GM23338 (cell line): ENCODE measurements at places on chromosomes 2 and 18. TPM values are rescaled to one million over a fixed set of nuclear protein-coding genes. Genes with fewer than 3 reads are reported as not detected.
A peak's percentile ranks its signal among the peaks of the same experiment; 100 is the strongest.

Gene RAB17
- total RNA-seq: 21.4 and 26.9 TPM in 2 replicates

Gene MEIS1
- 0.28 TPM in 1 of 2 replicates, not detected in the other for total RNA-seq

Gene FBXO36
- 7.6 and 9.0 TPM in 2 replicates for total RNA-seq

Gene SCN7A
- 0.23 and 0.42 TPM in 2 replicates for total RNA-seq

Gene DYSF
- 18.0 and 21.3 TPM in 2 replicates for total RNA-seq

Gene SPC25
- 23.4 and 24.7 TPM in 2 replicates for total RNA-seq

DNA sequence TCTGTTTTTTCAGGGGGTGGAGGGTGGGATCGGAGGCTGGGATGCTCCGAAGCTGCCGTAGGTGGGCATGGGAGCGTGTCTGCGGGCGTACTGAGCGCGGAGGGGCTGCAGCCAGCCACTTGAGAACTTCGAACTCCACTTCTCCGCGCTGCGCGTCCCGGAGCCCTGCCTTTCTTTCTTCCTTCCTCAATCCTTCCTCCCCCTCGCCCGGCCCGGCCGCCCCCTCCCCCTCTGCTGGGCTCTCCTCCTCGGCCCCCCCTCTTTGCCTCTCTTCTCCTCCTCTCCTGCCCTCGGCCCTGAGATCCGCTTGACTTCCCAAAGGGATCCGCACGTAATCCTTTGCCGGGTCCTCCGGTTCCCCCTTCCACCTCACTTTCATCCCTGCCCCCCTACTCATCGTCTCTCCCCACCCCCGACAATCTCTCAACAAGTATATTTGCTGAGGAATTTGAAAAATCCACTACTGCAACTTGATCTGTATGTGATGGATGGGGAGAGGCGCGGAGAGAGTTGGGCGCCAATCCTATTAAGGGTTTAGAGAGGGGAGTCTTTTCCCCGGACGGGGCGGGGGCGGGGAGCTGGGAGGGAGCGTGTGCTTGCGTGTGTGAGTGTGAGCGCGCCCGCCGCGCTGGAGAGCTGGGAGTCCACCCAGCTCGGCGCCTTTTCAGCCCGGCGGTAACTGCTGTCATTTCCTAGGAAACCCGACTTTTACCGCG is 1.1 kb downstream of the GLI2 start:
- DNase-seq: peak; percentile 94

- no peak for DNase-seq
Measured at GRCh38 chr2:214730800-214731407, 78.6 kb downstream of the BARD1 start.

DNA sequence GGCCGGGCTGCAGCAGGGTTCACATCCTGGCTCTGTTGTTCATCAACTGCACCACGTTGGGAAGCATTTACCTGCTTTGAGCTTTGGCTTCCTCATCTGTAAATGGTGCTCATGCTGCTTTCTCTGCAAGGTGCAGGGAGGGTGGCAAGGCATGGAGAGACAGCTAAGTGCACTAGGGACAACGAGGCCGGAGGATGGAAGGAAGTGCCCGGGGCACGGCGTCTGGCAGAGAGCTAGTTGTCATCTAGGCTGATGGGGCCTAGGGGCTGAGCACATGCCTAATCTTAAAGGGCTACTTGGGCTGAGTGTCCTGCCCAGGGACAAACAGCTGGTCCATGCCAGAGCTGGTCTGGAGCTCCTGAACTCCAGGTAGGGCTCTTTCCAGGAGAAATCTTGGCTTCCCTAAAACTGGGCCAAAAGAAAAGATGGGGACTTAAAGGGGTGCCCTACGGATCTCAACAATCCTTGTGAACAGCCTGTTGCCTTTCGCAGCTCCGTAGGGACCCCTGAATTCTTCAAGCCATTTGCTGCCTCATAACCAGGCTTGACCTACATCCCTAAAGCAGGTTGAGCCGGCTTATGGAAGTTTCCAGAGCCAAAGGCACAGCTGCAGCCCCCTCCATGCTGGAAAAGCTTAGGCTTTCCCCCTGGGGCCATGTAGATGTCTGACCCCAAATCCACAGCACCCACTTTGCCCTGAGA is 130.8 kb downstream of the SMAD7 start:
- no peak for DNase-seq

GRCh38 chr2:182870227-182870626 is 3.8 kb upstream of the FRZB start:
- DNase-seq: peak; percentile 90
